ENCODE measurements at places on chromosomes 5 and 9.

DNA sequence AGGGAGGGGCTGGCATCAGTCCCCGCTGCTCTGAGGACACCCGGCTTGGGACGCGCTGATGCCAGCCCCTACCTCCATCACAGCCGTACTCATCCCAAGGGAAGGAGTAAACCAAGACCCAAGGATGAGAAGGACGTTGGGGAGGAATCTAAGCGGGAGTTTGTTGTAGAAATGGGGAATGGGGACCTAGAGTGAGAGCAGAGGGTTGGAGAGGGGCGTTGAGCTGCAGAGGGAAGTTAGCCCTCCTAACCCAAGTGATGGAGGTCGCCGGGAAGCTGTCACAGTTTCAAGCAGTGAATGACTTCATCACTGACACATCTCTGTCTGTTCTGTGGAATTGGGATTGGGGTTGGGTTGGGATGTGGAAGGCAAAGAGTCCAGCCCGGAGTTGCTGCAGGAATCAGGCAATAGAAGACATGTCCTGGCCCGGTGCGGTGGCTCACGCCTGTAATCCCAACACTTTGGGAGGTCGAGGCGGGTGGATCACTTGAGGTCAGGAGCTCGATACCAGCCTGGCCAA is 759 bp upstream of the SUSD1 start:
- DNase-seq, result no peak

DNA sequence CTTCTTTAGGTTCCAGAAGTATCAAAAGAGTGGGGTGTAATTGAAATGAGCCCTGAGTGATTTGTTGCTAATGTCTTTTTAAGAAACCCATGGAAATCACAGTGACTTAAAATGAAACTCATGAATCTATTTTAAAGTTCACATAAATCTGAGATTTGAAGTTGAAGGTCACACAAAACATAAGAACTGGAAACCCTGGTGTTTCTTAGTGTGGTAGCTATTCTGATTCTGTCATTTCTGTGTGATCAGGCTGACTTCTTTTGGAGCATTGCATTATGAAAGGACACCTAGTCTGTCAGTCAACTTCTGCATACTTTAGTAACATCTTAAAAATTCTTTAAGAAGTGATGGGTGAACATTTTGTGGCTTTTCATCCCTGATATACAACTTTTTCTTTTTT is 448.8 kb downstream of the TLE4 start:
- no peak for DNase-seq

DNA sequence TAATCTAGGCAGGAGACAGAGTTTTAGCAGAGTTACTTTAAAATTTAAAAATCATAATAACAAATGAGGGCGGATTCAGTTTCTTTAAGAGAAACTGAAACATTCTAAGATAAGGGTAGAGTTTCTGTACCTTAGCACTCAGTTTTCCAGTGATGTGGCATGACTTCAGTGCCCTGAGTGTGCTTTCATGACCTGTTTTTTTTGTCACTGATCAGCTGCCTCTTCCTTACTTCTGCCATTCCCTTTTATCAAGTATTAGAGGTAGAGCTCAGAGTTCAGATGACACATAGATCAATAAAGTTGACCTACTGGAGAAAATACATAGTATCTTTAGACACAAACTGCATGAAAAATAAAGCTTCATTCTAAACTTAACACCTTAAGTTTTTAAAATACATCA is 82.3 kb downstream of the ERMP1 start:
- no peak for DNase-seq

GRCh38 chr9:132832171-132832881 is 45.8 kb downstream of the AK8 start:
- DNase-seq, result no peak

DNA sequence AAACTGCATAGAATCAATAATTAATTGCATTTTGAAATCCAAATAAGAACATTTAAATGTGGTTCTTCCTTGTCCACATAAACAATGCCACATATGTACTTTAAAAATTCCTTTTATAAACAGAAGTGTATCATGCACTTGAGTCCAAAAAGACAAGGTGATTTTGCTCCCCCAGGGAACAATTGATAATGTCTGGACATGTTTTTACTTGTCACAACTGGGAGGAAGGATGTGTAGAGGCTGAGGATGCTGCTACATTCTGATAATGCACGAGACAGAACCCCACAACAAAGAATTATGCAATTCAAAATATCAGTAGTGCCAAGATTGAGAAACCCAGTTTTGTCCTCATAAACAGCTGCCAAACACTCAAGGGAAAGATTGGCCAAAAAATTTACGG is 181.1 kb upstream of the ISL1 start:
- no peak for DNase-seq

DNA sequence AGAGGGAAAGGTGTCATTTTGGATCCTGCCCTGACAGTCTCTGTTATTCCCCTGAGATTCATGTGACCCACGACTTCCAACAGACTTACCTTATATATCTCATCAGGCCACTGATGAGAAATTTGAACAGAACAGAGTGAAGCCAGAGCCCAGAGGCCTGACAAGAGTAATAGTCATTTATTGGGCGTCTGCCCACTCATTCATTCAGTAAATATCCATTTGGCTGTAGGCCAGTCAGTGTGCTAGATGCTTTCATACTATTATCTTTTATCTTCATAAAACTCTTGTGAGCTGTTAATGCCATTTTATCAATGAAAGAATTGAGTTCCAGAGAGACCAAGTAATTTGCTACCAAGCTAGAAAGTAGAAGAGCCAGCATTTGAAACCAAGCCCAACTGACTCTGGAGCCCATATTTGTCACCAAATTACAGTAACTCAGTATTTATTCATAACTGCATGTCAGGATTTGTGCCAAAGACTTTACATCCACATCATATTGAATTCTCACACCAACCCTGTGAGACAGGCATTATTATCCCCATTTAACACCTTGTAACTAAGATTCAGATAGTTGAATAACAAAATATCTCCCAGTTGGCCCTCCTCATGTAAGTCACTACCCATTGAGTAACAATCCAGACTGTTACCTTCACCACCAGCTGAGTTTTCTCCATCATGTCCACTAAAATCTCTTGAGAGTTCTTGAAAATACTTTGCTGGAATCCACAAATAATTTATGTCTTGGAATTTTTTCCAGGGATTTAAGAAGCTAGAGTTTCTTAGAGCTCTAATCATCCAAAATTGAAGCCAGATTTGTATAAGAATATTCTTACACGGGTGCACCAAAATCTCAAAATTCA is 2.5 kb downstream of the PTPDC1 start:
- no peak for DNase-seq

DNA sequence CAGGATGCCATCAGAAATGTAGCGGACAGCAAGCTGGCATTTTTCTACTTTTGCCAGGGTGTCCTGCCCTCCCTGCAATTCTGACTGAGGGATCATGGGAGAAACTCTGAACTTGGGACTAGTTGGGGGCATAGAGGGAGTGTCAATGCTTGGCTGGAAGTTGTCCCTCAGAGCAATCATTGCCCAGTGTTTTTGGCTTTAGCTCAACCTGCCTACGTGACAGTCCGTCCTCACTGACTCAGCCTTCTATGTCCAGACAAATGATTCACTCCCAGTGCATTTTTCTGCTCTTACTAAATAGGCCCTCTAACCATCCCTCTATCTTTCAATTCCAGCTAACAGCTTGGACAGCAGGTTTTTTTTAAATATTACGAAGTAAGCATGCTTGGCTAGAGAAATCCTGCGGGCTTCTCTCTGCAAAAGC is 627.4 kb downstream of the TLR4 start:
- no peak for DNase-seq

DNA sequence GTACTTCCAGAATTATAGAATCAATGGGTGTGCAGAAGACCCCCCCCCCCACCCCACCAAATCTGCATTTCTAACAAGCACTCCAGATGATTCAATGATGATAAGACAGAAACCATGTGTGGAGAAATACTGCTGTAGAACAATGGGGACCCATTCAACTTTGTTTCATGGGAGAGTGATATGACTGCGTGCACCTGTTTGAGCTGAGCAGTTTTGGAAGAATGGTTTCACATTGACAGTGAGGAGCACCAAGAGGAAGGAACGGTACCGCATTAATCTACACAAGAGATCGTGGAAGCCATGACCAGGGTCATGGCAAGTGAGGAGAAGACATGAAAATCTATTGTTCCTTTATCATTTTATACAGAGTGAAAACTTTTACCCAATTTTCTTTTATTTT is 202.7 kb downstream of the CD180 start:
- no peak for DNase-seq

DNA sequence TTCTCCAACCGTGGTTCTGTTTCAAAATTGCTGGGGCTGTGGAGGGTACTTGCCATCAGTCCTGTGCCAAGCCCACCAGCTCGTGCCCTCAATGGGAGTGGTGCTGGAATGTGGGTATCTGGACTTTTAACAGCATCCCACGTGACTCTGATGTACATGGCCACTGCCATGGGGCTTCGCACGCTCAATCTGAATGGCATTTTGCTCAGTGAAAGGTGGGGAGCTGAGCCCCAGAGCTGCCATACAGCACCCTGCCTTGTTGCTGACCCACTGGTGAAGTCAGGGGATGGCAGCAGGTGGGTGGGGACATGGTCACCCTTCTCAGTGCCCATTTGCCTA is 16.6 kb upstream of the SYNPO start:
- no peak for DNase-seq

- DNase-seq, result no peak
Observed at GRCh38 chr9:2595973-2596372, 25.6 kb upstream of the VLDLR start.

- no peak for DNase-seq
Observed at GRCh38 chr5:96096724-96097123, 135.1 kb upstream of the ELL2 start.

DNA sequence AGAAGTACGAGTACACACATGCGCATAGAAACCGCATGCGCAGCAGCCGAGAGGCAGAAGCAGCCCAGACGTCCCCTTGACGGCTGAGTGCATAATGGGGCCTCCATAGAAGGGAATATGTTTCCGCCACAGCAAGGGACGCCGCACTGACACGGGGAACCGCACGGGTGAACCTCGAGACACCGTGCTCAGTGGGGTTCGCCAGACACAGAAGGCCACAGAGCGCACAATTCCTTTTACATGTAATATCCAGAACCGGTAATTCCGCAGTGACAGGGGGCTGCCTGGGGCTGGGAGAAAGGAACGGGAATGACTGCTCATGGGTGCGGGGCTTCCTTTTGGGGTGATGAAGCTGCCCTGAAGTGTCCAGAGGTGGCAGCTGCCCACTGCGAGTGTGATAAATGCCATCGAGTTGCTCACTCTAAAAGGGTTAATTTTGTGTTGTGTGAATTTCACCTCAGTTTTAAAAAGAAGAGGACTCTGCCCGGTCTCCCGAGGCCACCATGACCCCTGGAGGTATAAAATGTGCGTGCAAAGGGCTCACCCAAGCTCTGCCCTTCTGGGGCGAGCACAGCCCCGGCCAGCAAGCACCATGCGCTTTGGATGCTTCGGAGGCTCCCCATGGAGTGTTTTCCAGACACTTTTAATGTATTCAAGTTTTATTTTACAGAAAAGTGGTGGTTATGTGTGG is 29.7 kb downstream of the MRPL36 start:
- no peak for DNase-seq

GRCh38 chr5:136067422-136067821 is 38.6 kb downstream of the TGFBI start:
- no peak for DNase-seq

DNA sequence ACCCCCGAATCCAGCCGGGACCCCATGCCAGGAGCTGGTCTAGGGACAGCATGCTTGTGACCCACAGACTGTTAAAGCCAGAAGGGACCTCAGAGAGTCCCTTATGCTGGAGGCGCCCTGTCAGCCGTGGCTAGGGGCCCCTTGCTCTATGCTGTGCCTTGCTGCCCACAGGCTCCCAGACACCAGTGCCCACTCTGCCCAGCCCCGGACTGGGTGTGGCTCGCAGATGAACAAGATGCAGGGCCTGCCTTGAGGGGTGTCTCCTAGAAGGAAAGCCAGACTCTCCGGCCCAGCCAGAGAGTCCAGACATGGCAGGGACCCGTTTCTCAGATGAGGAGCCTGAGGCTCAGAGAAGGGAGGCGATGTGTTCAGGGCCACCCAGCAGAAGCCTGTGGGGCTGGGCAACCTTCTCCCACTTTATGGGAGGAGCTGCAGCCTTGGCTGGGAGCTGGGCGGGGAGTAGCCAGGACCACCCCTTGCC is 85.7 kb downstream of the LMX1B start:
- no peak for DNase-seq

- no peak for DNase-seq
Observed at GRCh38 chr5:65837139-65837538, 89.2 kb upstream of the ERBIN start.

- no peak for DNase-seq
Observed at GRCh38 chr5:78113689-78114264, 180.7 kb downstream of the AP3B1 start.

DNA sequence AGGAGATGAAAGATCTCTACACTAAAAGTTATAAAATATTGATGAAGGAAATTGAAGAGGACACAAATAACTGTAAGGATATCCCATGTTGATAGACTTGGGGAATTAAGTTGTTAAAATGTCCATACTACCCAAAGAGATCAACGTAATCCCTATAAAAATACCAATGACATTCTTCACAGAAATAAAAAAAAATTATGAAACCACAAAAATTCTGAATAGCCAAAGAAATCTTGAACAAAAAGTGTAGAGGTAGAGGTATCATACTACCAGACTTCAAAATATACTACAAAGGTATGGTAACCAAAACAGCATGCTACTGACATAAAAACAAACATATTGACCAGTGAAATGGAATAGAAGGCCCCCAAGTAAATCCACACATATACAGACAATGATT is 71.5 kb upstream of the ELL2 start:
- DNase-seq, result no peak

DNA sequence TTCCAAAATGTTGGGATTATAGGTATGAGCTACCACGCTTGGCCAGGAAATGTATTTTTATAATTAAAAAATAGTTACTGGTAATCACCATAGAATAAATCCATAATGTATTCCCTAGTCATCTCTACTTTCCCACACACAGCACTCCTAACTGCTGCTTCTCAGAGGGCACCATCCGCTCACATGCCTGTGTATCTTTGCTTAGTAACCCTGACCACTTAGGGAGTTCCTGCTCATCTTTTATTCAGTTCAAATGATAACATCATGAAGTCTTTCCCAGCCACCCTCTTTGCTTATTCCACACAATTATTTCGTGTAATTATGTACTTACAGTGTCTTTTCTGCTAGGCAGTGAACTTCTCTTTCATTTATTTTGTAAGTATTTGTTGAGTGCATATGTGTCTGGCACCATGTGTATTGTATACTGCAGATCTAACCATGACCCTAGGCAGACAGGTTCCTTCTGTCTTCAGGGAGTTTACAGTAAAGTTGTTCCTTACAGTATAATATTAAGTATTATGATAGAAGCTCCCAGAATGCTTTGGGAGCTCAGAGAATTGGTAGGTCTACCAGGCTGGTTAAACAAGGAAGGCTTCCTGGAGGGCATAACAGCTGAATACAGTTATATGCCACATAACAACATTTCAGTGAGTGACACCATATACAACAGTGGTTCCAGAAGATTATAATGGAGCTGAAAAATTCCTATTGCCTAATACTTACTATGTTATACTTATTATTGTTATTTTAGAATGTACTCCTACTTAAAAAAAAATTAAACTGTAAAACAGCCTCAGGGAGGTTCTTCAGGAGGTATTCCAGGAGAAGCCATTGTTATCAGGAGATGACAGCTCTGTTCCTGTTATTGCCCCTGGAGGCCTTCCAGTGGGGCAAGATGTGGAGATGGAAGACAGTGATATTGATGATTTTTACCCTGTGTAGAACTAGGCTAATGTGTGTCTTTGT is 39.2 kb downstream of the DCAF10 start:
- DNase-seq, result no peak

All from SHP77 (cell line).